ENCODE measurements at places on chromosomes 6 and 20. TPM values are rescaled to one million over a fixed set of nuclear protein-coding genes. Genes with fewer than 3 reads are reported as not detected.

- no peak for DNase-seq
Measured at GRCh38 chr20:37383229-37383989, 37.5 kb downstream of the SRC start.

DNA sequence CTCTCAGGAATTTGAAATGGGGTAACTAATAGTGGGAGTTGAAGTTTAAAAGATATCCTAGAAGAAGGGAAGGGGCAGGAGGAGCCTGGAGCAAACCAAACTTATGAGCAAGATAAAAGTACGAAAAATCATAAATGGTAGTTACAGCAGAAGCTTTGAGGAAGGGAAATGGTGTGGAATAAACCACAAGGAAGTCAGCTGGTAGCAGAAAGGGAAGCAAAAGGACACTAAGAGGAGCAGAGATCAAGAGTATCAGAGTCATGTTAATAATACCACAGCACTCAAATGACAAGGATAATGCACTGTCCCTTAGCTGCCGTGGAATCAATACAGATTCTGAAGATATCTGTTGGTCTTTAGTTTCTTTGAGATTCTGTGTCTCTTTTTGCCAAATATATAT is 44.9 kb upstream of the CCDC28A start:
- no peak for DNase-seq

HSPA12B gene
- under 0.01 TPM for total RNA-seq

DNA sequence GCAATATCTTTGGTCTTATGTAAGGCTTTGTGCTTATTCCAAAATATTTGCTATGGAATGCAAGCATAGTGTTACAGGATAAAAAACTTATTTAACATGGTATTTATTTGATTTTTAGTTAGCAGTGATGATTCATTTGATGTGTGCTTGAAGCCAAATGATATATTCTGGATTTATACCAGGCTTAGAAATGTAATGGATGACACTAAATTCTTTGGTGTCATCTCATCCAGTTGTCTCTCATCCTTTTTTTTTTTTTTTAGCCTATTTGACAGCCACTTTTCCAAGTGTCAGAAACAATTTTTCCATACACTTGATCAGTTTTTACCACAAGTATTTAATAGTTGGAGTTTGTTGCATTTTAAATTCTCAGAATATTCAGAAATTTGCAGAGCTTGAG is 515.3 kb downstream of the CDKAL1 start:
- no peak for DNase-seq

VSTM2L gene
- 0.32 TPM for total RNA-seq

DNA sequence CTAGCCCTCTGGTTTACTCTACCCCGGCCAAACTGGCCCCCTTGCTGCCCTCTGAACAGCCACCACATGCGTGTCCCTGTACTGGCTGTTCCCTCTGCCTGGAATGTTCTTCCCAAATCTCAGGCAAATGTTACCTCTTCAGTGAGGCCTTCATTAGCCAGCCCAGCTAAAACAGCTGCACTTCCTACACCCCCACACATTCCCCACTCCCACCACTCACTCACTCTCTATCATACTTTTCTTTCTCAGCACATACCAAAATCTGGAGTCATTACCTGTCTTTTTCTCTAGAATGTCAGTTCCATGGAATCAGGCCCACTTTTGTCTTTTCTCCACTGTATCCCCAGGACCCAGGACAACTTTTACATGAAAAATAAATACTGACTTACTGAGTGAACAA is 401.2 kb upstream of the SULF2 start:
- no peak for DNase-seq

DTNBP1 gene
- total RNA-seq = 2.2 TPM

GRIK2 gene
- 20.6 TPM for total RNA-seq

Data from fibroblast of villous mesenchyme (primary cell).